ENCODE measurements at places on chromosomes 2 and 18.

- peak; percentile 40 for DNase-seq
Measured at GRCh38 chr2:136356125-136357006, 238.4 kb upstream of the CXCR4 start.

DNA sequence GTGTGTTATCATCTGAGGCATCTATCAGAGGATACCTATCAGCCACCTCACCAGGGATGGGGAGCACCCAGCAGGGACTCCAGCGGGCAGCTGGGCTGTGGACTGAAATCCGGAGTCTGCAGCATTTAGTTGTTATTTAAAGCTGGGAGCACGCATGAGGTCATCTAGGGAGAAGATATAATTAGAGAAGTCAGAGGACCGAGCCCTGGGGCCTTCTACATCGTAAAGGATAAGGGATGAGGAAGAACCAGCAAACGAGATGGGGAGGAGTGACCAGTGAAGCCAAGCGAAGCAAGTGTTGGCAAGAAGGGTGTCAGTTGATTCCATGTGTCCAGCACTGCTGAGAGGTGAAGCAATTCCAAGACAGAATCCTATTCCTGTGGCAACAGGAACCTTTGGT is 70.3 kb downstream of the STEAP3 start:
- DNase-seq, result no peak

DNA sequence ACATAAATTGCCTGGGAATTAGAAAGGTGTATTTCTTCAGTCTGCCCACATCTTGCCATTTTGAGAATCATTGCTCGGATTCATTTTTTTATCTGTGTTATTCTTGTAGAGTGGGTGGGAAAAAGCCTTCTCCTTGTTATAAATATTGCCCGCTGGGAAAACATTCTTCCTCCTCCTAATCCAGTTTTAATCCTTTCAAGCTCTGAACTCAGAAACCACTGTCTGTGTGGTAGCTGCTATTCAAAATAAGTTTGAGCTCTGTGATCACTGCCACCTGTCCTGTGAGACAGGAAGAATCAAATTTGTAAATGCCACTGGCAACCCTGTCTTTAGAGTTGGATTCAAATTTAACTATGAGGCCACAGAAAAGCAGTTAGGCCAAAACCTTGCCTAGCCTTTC is 1875.2 kb upstream of the PIK3C3 start:
- no peak for DNase-seq

GRCh38 chr2:184644685-184645084 is 46.4 kb downstream of the ZNF804A start:
- no peak for DNase-seq

DNA sequence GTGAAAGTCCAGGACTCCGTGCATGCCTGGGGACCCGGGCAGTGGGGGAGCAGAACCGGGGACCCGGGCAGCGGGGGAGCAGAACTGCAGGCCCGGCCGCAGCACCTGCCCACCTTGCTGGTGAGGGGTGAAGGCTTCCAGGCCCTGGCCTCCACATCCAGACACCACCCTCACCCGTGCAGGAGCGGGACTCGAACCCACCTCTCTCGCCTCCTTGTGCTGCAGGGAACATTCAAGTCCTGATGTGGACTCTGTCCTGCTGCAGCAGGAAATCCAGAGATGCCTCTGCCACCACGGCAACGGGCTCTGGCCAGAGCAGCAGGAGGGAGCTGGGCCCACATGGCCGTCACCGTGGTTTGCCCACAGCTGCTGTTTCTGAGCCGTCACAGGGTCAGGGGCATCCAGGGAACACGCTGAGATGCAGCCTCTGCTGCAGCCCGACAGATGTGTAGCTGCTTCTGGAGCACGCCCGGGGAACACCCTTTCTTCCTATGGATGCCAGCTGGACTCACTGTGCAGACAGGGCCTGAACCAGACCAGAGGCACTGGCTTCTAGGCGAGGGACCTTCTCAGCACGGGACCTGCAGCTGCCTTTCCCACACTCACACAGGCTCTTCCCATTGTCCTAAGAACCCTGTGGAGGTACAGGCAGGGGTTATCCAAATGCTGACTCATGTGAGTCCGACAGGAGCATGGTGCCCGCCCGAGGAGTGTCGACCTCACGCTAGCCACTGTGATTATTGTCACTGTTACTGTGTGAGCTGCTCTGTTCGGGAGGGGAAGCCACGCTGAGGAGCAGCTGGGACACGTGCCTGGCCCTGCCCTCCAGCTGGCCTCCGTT is 89.2 kb upstream of the CTDP1 start:
- DNase-seq, result no peak

- DNase-seq, result peak; percentile 48
Measured at GRCh38 chr2:109324861-109325260, 195.9 kb downstream of the SH3RF3 start.
